CD14-positive monocyte (primary cell): ENCODE measurements at places on chromosomes 1 and 21. TPM values are rescaled to one million over a fixed set of nuclear protein-coding genes. Genes with fewer than 3 reads are reported as not detected.

DNA sequence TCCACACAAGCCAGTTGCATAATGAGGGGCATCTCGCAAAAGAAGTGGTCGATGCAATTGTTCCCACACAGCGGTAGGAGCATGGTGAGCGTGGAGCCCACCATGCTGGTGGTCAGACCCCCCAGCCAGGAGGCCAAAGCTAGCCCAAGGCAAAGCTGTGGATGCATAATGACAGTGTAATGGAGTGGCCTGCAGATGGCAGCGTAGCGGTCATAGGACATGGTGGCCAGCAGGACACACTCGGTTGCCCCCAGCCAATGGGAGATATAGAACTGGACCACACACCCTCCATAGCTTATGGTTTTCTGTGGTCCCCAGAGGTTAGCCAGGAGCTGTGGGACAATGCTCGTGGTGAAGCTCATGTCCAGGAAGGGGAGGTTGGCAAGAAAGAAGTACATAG is 4.3 kb downstream of the OR2C3 start:
- no peak for DNase-seq
- H3K36me3 ChIP-seq, result no peaks in the 10 kb centered on the region

DNA sequence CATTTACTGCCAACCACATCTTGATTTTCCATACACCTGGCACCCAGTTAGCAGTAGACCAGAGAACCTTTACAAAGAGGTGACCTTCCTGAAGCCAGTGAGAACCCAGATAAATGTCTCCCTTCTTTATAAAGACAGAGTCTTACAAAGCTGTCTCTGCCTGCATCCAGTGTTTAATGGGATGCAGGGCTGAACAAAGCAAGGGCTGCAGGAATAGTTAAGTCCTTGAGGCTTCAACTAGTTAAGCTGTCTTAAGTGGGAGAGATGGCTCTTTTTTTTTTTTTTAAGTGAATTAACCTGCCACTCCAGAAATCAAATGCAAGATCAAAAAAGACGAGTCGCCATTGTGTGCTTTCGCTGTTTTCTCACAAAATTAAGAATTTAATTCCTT is 1.5 kb downstream of the AHCYL1 start:
- peaks cover 58% of the 10 kb centered on the region for H3K4me1 ChIP-seq
- peaks cover 5% of the 10 kb centered on the region for H3K36me3 ChIP-seq
- no peaks in the 10 kb centered on the region for H3K27me3 ChIP-seq
- peak overlapping the region; percentile 87 for H3K4me3 ChIP-seq
- H3K27ac ChIP-seq, result no peak overlapping the region
- no peak for DNase-seq

GRCh38 chr1:76950306-76950705 is 83.0 kb downstream of the ST6GALNAC5 start:
- no peaks in the 10 kb centered on the region for H3K4me1 ChIP-seq
- no peaks in the 10 kb centered on the region for H3K27me3 ChIP-seq
- DNase-seq, result no peak
- no peak overlapping the region for H3K4me3 ChIP-seq
- no peak overlapping the region for H3K27ac ChIP-seq

- H3K27ac ChIP-seq, result no peak overlapping the region
- H3K36me3 ChIP-seq, result peaks cover 95% of the 10 kb centered on the region
- peaks cover 4% of the 10 kb centered on the region for H3K4me1 ChIP-seq
- DNase-seq, result no peak
These were observed 57.9 kb downstream of the MIER1 start for GRCh38 chr1:66982561-66983260.

DNA sequence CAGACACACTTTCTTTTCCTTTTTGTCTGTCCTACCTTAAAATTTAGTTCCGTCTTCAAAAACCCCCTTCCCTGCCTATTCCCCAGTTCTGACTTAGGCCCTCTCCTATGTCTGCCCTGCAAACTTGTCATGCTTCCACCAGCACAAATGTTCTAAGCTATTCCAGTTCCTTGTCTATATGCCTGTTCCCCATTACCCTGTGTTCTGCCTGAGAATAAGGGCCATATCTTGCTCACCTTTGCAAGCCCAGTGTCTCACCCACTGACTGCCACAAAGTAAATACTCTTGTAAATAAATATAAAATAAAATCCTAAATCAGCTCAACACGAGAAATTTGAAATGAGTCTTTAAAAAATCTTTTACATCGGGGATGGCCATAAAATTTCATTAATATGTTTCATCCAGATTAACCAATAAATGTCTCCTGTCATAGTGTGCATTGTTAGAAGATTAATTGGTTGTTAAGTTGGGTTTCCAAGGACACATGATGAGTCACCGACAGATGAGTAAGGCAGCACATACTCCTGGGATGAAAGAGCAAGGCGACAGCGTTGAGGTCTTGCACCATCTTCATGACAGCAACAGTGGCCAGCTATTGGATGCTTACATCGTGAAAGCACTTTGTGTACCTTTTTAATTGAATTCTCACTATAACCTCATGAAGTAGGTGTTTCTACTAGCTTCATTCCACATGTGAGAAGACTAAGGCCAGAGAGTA is 92.6 kb upstream of the NGF start:
- H3K27me3 ChIP-seq, result no peaks in the 10 kb centered on the region
- DNase-seq, result peak; percentile 7
- no peak overlapping the region for H3K27ac ChIP-seq
- H3K4me1 ChIP-seq, result no peaks in the 10 kb centered on the region
- H3K4me3 ChIP-seq, result no peak overlapping the region
- no peaks in the 10 kb centered on the region for H3K36me3 ChIP-seq

- H3K36me3 ChIP-seq, result peaks cover 67% of the 10 kb centered on the region
- no peaks in the 10 kb centered on the region for H3K4me1 ChIP-seq
- DNase-seq, result no peak
- no peak overlapping the region for H3K27ac ChIP-seq
- H3K4me3 ChIP-seq, result no peak overlapping the region
These were observed 78.3 kb downstream of the NIBAN1 start for GRCh38 chr1:184896000-184896399.

DNA sequence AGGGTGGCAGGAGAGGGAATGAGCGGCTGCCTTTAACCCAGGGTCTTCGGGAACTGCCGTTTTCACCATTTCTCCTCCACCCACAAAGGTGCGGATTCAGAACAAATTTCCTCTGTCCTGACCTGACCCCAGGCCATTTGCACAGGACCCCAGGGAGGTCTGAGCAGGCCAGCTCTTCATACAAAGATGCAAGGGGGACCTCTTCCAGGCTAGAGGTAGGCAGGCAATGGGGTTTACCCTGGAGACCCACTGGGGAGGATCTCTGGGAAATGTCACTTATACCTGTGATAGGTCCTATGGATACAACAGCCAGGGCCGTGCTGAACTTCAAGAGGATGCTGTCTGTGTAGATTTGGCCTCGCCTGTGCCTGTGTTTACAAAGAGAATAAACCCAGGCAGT is 89.7 kb upstream of the VAMP3 start:
- no peak overlapping the region for H3K4me3 ChIP-seq
- no peak overlapping the region for H3K27ac ChIP-seq
- no peaks in the 10 kb centered on the region for H3K36me3 ChIP-seq
- H3K27me3 ChIP-seq, result no peaks in the 10 kb centered on the region
- no peak for DNase-seq

GRCh38 chr21:14259747-14260146 is 43.8 kb downstream of the RBM11 start:
- H3K27me3 ChIP-seq, result no peaks in the 10 kb centered on the region
- H3K4me1 ChIP-seq, result no peaks in the 10 kb centered on the region
- H3K36me3 ChIP-seq, result no peaks in the 10 kb centered on the region
- DNase-seq, result peak; percentile 34
- no peak overlapping the region for H3K27ac ChIP-seq

DNA sequence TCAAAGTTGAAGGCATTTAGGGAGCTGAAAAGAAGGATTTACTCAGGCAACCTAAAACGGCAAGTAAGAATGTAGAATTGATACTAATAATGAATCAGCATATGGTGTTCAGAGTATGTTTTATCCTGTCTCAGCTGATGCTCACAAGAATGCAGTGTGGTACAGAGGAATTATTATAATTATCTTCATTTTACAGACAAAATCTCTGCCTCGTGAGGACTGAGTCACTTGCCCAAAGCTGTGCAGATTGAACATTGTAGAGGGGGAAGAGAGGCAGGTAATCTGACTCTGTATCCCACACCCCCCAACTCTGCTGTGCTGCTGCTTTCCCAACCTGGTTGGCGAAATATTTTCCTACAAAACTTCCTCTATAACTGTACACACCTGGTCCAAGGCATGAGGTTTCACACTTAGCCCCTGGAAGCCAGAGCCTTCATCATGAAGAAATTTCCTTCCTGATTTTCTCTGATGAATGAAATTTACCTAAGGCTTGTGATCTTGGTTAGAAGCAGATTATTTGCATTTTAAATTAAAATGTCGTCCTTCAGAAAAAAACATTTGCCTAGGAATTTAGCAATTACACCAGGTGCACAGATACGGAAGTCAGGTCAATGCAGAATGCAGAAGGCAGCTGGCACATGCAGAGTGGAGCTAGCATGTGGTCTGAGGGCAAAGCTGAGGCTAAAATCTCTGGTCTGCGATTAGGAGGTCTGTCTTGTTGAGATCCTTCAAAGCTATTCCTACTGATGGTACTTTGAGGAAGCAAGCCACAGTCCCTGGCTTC is 52.8 kb downstream of the DPT start:
- no peak overlapping the region for H3K4me3 ChIP-seq
- no peaks in the 10 kb centered on the region for H3K36me3 ChIP-seq
- H3K27me3 ChIP-seq, result no peaks in the 10 kb centered on the region
- DNase-seq, result no peak

DNA sequence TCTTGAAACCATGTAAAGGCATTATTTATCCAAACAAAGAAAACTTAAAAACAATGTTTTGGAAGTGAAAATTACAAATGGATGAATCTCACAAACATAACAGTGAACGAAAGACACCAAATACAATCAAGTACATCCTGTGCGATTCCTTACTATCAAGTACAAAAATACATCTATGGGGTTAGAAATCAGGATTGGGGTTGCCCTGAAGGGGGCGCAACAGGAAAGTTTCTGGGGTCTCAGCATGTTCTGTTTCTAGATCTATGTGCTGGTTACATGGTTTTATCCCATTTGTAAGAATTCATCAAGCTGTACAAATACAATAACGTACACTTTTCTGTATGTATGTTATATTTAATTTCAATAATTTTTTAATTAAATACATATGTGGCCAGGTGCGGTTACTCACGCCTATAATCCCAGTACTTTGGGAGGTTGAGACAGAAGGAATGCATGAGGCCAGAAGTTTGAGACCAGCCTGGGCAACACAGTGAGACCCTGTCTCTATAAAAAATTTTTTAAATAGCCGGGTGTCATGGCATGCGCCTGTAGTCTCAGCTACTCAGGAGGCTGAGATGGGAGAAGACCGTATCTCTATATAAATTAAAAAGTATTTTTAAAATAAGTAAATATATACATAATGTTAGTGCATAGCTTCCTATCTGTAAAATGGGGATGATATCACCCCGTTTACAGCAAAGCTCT is 121.5 kb upstream of the SOD1 start:
- H3K27me3 ChIP-seq, result no peaks in the 10 kb centered on the region
- H3K4me3 ChIP-seq, result no peak overlapping the region
- no peaks in the 10 kb centered on the region for H3K4me1 ChIP-seq
- no peak for DNase-seq

DNA sequence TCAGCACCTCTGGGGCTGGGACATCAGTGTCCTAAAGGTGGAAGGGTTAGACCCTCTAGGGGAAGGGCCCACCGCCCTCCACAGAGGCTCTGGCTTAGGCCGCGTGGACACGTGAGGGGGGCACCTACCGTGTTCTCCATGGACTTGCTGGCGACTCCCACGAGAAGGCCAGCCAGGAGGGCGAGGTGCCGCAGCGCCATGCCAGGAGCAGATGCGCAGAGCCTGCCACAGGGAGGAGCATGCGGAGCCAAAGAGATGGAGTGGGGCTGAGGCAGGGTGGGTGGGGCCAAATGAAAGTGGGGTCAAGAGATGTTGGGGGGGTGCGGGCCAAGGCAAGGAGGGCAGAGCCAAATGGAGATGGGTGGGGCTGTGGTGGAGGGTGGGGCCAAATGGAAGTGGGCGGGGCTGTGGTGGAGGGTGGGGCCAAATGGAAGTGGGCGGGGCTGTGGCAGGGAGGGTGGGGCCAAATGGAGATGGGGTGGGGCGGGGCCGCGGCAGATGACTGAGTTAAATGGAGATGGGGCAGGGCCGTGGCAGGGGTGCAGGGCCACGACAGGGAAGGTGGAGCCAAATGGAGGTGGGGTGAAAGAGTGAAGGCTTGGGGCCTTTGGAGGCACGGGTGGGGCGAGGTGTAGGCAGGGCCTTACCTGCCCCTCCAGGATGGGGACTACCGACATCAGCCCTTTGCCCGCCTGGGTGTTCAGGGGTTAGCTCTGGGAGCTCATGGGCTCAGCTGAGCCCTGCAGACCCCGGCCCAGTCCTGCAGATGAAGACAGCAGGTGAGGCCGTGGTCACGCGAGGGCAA is 17.4 kb upstream of the RNF223 start:
- DNase-seq, result no peak
- no peak overlapping the region for H3K27ac ChIP-seq
- no peaks in the 10 kb centered on the region for H3K4me1 ChIP-seq
- H3K4me3 ChIP-seq, result no peak overlapping the region

DNA sequence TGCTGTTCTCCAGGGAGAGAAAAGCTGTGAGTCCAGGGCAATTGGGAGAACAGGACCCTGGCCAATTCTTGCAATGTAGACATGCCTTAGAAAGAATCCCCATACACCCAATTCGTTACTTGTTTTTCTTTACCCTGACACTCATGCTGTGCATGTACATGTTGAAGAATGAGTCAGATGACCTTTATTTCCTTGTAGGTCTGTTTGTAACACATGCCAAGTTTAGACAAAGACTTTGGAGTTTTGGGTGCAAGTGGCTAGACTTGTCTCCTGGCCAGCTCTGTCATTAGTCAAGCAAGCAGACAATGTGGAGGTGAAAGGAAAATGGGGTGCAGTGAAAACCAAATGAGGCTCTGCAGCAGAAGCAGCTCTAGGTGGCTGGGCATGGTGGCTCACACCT is 38.1 kb downstream of the GNPAT start:
- H3K27me3 ChIP-seq, result no peaks in the 10 kb centered on the region
- peaks cover 45% of the 10 kb centered on the region for H3K36me3 ChIP-seq
- DNase-seq, result no peak
- H3K4me1 ChIP-seq, result no peaks in the 10 kb centered on the region
- H3K4me3 ChIP-seq, result no peak overlapping the region

Gene NFYC
- 61.2 TPM for polyA plus RNA-seq

Gene CRYBG2
- polyA plus RNA-seq, result 0.39 and 0.52 TPM in 2 replicates

Gene CENPF
- polyA plus RNA-seq, result under 0.01 and 0.01 TPM in 2 replicates

Gene BNIPL
- not detected for polyA plus RNA-seq

Gene BCAN
- polyA plus RNA-seq, result not detected

Gene NBPF4
- polyA plus RNA-seq, result not detected

Gene NECTIN4
- polyA plus RNA-seq, result not detected
